ENCODE measurements at places on chromosomes 11 and 22.

DNA sequence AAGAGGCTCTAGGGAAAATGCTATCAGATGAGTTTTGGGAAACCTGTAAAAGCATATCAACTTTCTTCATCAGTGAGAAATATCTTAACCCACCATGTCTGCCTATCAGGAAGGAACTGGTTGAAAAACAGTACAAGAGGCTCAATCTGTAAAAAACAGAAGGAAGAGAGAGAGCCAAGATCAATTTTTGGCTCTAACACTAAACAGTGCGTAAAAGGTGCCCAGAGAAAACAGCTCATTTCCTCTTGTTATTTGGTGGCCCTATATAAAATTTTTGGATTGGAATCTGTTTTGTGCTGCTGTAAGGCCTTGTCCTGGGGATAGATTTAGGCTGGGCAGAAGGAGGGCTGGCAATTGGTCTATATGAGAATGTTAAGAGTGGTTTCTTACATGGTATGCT, 12.1 kb downstream of the MS4A2 start:
- no peak for DNase-seq

GRCh38 chr11:134556186-134556585, 144.1 kb upstream of the B3GAT1 start:
- no peak for DNase-seq

DNA sequence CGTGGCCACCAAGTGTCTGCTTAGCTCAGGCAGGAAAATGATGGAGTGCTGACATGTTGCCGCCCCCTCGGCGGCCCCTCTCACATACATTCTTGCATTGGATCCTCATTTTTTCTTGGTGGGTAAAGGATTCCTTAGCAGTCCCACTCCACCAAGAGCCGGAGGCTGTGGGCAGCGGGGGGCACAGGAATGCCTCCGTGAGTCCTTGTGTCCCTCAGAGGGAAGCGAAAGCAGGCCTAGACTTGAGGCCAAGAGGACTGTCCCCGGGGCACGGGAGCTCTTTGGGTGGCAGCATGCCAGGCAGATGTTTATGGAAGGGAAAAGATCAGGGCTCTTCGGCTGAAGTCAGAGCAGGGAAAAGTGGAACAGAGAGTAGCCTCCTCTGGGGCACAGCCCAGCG, 21.6 kb downstream of the LRFN4 start:
- no peak for DNase-seq

GRCh38 chr22:38012604-38013072, 28.3 kb upstream of the SOX10 start:
- DNase-seq = peak; percentile 86

DNA sequence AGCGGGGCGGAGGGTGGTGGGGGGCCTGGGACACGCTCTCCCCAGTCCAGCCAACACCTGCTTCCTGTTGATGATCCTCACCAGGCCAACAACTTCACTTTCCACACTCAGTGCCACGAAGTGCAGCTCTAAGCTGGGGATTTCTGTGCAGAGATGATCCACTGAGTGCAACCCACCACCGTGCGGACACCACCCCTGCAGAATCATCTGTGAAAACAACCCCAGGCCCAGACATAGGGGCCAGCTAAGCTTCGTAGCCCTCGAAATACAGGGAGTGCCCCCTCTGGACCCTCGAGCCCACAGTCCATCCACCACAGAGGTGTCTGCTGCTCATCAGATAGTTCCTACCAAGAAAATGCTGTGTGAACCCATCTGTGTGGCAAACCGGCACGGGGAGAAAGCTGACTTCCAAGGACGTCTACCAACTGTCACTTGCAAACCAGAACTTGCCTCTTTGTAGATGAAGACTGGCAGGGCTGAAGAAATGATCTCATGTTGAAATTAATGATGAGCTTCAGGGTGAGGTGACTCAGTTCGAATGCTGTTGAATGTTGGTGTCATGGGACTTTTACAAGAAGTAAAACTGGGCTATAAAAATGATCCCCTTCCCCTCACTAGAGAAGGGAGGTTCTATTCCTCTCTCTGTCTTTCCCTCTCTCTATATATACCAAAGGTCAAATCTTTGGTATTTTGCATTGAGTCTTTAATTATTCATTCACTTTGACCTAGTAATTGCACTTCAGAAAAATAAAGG, 73.4 kb downstream of the MYEOV start:
- no peak for DNase-seq

DNA sequence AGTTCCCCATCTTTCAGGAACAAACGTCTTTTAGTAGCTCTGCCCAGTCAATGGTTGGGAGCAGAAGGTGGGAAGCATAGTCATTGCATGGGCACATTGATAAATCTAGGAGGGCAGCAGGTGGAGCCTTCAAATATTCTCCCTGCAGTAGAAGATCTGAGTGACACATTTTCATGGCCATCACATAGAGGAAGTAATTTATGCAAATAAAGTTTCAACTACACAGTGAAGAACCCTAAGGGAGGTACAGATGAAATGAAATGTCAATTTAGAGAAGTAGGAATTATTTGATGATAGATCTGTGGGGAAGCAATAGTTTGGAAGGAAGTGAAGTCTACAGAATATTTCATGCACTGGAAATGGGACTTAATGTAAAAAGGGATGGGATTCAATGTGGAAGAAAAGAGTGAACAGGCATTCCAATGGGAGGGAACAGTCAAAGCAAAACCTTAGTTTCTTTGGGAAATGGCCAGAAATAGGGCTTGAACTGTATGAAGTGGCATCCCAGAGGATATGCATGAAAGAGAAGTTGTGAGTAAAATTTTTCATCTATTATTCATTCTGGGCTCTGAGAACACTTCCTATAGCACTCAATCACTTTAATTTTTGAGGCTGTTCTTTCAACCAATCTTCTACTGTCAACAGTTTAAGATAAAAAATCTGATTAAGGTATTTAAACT, 256.2 kb upstream of the LUZP2 start:
- no peak for DNase-seq

DNA sequence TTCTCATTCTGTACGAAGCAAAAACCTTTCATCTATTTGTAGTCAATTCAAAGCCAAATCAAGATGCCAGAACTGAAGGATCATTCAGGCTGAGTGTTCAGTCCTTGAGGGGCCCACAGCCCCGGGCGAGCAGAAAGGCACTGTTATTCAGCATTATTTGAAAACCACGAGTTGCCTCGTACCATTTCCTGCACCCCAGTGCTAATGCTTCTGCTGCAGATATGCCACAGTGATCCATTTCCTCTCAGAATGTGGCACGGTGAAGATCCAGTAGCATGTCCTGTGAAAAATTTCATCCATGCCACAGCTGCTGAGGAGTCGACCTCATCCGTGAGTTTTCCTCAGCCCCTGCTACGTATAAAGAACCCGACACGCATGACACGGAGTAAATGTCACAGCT, 85.4 kb downstream of the OSBP2 start:
- DNase-seq = no peak

GRCh38 chr11:74014880-74015279, 6.0 kb upstream of the UCP3 start:
- DNase-seq = no peak

- peak; percentile 32 for DNase-seq
Observed at GRCh38 chr11:12122083-12122482, 11.7 kb downstream of the MICAL2 start.

DNA sequence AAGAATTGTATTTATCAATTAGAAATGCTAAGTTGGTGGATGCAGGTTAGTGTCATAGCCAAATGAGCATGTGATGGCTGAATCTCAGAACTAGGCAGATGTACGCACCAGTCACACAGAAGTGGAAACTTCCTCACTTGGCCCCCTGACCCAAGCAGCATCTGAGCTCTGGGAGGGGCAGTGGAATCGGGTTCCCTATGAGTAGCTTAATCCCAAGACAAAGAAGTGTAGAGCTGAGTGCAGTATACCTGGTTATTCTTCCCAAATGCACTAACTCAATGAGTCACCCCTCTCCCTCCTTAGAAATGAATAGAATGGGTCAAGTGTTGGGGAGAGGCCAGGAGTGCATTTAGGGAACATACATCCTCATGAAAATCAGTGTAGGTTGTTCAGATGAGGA, 224.6 kb downstream of the FAT3 start:
- no peak for DNase-seq

GRCh38 chr11:117793583-117793982, 3.4 kb downstream of the DSCAML1 start:
- no peak for DNase-seq

GRCh38 chr22:22111267-22111751, 128.7 kb upstream of the TOP3B start:
- DNase-seq = no peak

GRCh38 chr11:134343646-134344045, 11.9 kb downstream of the GLB1L2 start:
- DNase-seq = no peak

DNA sequence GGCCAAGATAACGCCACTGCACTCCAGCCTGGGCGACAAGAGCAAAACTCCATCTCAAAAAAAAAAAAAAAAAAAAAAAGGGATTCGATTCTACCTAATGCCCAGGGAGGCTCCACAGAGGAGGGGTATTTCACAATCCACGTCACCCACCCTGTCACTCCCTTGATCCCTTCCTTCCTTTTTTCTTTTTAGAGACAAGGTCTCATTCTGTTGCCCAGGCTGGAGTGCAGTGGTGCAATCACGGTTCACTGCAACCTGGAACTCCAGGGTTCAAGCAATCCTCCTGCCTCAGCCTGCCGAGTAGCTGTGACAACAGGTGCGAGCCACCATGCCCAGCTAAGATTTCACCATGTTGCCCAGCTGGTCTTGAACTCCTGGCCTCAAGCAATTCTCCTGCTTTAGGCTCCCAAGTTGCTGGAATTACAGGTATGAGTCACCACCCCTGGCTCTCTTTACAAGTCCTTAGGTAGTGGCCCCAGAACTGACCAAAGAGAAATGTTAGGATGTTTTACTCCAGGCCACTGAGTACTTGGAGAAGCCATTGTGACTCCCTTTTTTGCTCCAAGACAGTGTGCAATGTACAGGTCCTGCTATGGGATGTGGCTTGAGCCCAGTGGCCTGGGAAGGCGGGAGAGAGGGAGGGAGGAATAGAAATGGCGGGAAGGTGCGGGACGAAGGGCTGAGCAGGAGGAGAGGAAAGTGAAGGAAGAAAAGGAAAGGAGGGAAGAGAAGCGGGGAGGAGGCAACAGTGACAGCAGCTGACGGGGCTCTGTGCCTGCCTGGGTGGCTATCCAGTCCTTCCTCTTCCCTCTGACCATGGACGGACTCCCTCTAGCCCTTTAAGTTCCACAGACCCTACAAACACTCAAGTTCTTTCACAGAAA, 11.8 kb upstream of the FXYD2 start:
- DNase-seq = no peak

GRCh38 chr11:71418643-71419042, 29.6 kb downstream of the DHCR7 start:
- no peak for DNase-seq

DNA sequence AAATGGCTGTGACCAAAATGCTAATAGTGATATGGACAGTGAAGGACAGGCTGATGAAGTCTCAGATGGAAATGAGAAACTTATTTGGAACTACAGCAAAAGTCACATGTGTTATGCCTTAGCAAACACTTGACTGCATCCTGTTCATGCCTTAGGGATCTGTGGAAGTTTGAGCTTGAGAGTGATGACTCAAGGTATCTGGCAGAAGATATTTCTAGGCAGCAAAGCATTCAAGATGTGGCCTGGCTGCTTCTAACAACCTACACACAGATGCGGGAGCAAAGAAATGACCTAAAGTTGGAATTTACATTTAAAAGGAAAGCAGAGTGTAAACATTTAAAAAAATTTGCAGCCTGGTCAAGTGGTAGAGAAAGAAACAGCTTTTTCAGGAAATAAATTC, 28.1 kb upstream of the CD81 start:
- no peak for DNase-seq

- DNase-seq = no peak
Observed at GRCh38 chr11:114153224-114153623, 93.7 kb downstream of the ZBTB16 start.

- DNase-seq = no peak
Observed at GRCh38 chr22:22125579-22126468, 118.8 kb upstream of the VPREB1 start.

GRCh38 chr11:58567889-58568512, 7.7 kb downstream of the LPXN start:
- peak; percentile 49 for DNase-seq

DNA sequence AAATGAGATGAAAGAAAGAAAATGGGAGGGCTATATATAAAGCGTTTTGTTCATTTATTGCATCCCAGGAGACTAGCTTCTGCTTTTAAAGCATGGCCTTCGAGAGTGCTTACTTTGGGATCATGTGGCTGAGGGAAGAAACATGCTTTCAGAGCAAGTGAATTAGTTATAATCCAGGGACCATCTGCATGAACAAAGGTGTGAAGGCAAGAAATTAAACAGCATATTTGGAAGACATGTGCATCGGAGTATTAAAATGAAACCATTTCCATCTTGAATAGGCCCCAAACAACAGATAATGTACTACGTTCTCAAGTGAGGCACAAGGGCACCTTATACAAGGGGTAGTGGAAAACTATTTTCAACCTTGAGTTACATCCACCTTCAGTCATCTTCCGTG, 51.4 kb downstream of the ZBTB44 start:
- DNase-seq = no peak

GRCh38 chr11:35927682-35928081, 16.2 kb upstream of the LDLRAD3 start:
- DNase-seq = peak; percentile 41

- DNase-seq = no peak
Observed at GRCh38 chr11:623999-624704, 603 bp downstream of the CDHR5 start.

DNA sequence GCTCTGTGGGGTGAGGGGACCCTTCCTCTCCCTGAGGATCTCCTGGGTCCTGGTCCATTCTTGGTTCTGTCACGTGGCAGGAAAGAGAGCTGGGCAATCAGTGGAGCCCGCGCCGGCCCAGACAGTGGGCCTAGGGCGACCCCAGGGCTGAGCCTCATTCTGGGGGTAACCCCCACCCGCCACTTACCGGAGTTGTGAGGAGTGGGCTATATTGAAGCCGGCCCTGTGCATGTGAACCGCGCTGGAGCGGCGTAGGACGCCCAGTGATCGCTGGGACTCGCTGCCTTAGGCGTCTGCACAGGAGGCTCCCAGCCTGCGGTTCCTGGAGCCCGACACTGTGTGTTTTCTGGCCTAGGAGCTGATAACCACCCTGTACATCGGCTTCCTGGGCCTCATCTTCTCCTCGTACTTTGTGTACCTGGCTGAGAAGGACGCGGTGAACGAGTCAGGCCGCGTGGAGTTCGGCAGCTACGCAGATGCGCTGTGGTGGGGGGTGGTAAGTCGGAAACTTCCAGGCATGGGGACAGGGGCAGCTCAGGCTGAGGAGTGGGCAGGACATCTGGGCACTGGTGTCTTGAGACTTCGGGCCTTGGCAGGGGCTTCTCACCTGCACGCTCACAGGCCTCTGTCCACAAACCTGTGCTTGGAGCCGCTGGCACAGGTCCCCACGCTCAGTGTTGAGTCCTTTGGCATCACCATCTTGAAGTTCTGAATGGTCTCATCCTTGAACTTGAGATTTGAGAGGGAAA, 127.1 kb downstream of the KCNQ1OT1 start:
- no peak for DNase-seq
